ENCODE measurements at places on chromosomes 2 and 18.

- no peak for DNase-seq
Measured at GRCh38 chr2:54274781-54275242, 18.8 kb upstream of the TSPYL6 start.

- DNase-seq = no peak
Measured at GRCh38 chr2:77566582-77566981, 44.4 kb upstream of the LRRTM4 start.

GRCh38 chr2:165573534-165574461 lies 104.3 kb downstream of the CSRNP3 start:
- no peak for DNase-seq

DNA sequence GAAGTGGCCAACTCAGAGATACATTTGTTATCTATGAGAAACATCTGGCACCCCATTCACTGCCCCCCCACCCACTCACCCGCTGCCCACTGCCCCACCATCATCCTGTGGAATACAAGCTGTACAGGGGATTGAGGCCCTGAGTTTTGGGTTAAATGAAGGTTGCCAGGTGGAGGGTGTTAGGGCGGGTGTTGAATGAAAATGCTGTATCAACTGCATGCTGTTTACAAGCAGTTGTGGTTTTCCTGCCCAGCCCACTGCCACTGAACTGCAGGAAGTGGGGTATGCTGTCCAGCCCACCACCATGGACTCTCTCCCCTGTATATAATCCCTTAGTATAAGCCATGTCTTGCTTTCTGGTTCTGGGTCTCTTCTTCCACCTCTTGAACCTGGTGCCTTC lies 481.9 kb downstream of the METTL4 start:
- DNase-seq = no peak

GRCh38 chr18:12492907-12493306 lies 85.2 kb downstream of the PRELID3A start:
- DNase-seq = no peak

DNA sequence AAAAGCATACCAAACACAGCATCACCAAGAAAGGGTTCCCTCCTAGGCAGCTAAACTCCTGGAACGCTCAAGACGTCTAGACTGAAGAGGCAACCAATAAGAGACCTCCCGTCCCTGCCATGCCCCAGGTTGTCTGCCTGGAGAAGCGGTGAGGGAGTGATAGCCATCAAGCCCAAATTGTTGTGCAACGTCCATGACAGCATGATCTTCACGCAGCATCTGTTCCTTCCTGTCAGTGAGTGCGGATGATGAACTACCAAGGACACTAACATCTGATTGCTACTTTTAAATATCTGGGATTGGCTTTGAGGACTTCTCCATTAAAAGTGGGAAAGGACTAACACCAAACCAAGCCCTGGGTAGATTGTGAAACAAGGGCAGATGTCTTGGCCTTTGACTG lies 149.7 kb downstream of the TXNL1 start:
- no peak for DNase-seq

GRCh38 chr2:187900021-187900420 lies 345.8 kb upstream of the TFPI start:
- DNase-seq = no peak

Measured in osteocyte (in vitro differentiated cells).